ENCODE measurements at places on chromosomes 13 and 19.

DNA sequence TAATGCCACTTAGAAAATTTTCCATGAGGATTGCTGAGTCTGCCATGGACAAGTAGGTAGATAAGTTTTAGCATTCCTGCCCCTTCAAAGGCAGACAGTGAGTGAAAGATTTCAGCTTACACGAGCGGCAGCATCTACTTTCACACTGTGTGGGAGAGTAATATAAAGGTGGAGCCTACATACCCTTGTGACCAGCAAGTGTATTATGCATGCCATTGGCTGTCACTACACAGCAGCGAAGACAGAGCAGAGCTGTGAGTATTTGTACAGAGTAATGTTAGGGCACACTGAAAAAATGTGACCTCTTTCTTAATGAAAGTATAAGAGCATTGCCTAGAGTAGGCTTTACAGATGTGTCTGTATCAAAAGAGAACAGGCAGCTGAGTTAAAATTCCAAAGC, 14.0 kb downstream of the SLITRK6 start:
- DNase-seq = no peak

DNA sequence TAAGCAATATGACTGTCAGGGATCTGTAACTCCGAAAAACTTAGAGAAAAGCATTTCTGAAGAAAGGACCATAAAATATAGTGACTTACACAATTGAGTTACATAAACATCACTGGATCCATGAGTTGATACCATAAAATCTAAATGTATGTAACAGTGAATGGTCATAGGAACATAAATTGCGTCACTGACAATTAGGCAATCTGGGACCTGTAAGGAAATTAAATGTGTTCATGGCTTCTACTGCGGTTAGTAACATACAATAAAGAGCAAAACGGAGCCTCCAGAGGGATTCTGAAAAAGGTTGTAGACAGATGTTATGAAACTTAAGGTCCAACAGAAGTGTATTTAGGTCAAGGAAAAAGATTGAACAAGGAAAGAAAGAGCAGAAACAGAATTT, 27.1 kb downstream of the POU4F1 start:
- DNase-seq = no peak

GRCh38 chr19:18789883-18790565, 1.1 kb downstream of the COMP start:
- DNase-seq = no peak

DNA sequence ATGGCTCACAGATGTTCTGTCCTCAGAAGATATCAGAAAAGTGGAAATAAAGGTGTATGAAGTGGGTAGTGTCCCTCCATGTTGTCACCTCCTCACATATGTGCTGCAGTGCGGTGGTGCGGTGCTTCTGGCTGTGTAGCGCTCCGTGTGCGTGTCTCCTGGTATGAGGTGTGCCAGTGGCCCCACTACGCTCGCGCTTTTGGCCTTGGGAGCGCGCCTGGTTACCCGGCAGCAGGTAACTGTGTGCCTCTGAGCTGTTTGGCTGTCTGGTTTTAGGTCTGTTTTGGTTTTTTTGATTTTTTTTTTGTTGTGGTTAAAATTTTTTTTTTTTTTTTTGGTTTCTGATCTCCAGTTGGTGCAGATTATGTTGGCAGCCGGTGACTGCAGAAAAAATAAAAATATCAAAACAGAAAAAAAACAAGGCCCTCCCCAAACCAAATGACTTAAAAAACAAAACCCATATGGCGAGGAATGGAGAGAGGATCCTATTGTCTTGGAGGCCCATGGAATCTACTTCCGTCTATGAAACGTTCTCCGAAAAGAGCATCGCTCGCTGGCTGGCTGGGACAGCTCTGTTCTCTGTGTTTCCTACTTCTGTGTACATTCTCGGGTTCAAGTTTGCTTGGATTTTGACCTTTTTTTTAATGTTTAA, 7.9 kb downstream of the HNRNPL start:
- no peak for DNase-seq

GRCh38 chr13:53460796-53461195, 432.2 kb downstream of the OLFM4 start:
- DNase-seq = peak; percentile 20

DNA sequence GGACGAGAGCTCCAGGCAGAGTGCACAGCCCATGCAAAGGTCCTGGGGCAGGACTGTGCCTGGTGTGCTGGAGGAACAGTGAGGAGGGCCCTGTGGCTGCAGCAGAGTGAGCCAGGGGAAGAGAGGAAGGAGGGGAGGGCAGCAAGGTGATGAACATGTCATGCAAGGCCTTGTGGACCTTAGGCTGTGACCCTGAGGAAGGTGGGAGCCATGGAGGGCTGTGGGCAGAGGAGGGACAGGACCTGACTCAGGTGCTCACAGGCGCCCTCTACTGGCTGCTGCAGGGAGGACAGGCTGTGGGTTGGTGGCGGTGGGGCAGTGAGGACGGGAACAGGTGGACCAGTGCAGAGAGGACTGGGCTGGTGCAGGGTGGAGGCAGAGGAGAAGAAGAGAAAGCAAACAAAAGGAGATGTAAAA, 170.3 kb downstream of the PTPRS start:
- no peak for DNase-seq

GRCh38 chr19:15293781-15294491, 38.4 kb downstream of the BRD4 start:
- no peak for DNase-seq

DNA sequence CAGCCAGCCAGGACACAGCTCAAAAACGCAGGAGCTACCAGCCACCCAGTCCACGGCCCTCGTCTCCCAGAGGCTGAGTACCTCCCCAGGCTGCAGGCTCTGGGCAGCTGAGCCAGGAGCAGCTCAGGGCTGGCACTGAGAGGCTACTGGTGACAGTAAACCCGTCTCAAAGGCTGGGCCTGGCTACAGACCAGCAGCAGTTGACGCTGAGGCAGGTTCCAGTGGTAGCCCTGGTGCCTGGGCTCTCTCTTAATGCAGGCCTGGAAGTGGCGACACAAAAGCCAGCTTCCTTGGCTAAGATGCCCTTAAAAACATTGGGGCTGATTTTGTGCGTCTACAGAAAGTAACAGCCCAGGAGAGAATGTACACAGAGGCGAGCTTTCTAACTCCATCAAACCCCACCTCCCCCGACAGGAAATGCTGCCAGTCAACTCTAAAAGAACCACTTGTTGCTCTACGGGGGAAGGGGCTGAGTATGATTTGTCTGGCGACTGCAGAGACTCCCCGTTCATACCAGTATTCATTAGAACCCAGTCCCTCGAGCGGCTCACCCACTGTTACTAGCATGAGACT, 126.3 kb downstream of the STK24 start:
- DNase-seq = no peak

GRCh38 chr19:855142-855541, 3.0 kb downstream of the ELANE start:
- no peak for DNase-seq

GRCh38 chr13:45222516-45222915, 21.7 kb upstream of the KCTD4 start:
- no peak for DNase-seq

- no peak for DNase-seq
These were observed 985 bp upstream of the KCNK6 start for GRCh38 chr19:38318660-38319059.

- DNase-seq = no peak
These were observed 165.4 kb downstream of the RGCC start for GRCh38 chr13:41622432-41623429.

- DNase-seq = no peak
These were observed 687 bp upstream of the CIRBP start for GRCh38 chr19:1268226-1269064.
